ENCODE measurements at places on chromosomes 5 and 9. TPM values are rescaled to one million over a fixed set of nuclear protein-coding genes. Genes with fewer than 3 reads are reported as not detected.

DNA sequence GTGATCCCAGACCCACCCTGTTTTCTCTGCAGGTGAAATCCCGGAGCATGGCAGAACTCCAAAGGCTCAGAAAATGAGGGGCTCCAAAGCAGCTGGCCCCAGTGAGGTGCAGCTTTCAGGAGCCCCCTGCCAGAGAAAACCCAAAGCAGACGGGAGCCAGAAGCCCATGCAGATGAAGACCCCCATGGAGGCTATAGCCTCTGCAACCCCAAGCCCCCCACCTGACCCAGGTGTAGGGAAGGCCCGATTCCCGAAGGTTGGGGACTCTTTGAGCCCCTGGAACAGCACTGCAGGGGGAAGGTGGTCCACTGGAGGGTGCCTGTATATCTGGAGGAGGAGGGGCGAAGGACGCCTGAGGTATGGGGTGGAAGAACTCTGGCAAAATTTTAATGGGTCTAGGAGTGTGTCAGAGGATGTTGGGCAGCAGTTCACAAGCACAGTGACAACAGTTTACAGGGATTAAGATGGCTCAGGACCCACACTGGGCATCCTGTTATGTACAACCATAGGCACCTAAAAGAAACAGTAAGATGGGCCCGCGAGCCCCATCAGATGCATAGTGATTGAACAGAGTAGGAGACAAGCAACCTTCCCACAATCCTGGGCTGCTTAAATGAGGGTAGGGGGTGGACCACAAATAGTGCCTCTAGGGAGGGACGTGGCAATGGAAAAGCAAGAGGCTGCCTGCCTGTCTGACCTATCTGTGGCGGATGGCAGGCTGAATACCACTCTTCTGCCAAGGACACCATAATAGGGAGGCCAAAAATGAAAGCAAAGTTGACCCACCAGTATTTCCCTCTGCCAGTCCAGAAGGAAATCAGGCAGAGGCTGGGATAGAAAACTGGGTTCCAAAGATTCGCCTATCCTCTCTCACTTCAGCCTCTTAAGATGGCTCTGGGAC is 16.4 kb upstream of the ANXA6 start:
- DNase-seq, result no peak

C9orf50 gene
- 0.30 TPM for polyA plus RNA-seq

IGFBPL1 gene
- 1.9 TPM for polyA plus RNA-seq

PCDHB5 gene
- polyA plus RNA-seq, result 7.5 TPM

POU5F2 gene
- 0.08 TPM for polyA plus RNA-seq

- no peak for DNase-seq
Measured at GRCh38 chr9:99172124-99173091, 49.3 kb downstream of the ALG2 start.

GRCh38 chr5:155983954-155984353 is 343.0 kb upstream of the SGCD start:
- no peak for DNase-seq

- DNase-seq, result peak; percentile 44
Measured at GRCh38 chr5:152634586-152634985, 229.5 kb upstream of the NMUR2 start.

- no peak for DNase-seq
Measured at GRCh38 chr5:131198625-131199024, 27.9 kb downstream of the LYRM7 start.

- no peak for DNase-seq
Measured at GRCh38 chr9:99354104-99354503, 132.0 kb downstream of the SEC61B start.

DNA sequence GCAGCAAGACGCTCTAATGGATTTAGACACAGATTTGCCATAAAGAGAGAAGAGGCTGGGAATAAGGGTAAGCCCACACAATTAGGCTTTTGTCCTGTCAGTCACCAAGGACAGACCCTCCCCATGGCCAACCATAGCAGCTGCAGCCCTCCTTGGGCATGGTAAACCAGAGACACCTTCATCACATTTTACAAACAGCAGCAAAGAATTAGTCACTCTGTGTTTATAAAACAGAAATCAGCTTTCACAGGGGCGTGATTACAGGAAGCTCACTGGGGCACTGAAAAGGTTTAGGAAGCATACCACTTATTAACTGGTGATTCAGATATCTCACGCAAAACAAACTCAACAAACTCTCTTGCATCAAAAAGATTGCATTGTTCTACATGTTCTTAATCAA is 37.3 kb upstream of the ZNF622 start:
- no peak for DNase-seq

ERBIN gene
- polyA plus RNA-seq, result 124 TPM

GRCh38 chr5:65292196-65292595 is 189.5 kb downstream of the ADAMTS6 start:
- no peak for DNase-seq

GRCh38 chr9:71795097-71795813 is 26.9 kb upstream of the CEMIP2 start:
- DNase-seq, result no peak

GRCh38 chr9:93085676-93086075 is 10.3 kb upstream of the CARD19 start:
- no peak for DNase-seq

DNA sequence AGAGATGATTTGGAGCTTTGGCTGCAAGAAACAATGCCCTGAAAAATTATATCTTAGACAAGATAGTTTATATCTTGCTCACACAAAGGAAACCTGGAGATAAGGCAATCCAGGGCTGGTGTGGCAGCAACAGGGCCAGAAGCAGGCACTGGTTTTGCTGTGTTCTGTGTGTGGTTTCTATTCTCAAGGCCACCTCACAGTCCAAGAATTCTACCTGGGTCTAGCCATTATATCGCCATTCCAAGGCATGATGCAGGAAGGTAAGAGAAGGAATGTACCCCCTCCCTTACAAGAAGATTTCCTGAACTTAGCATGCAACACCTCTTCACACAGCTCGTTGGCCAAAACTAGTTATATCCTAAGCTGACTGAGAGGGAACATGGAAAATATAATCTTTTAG is 74.5 kb upstream of the MEGF10 start:
- DNase-seq, result no peak

DNA sequence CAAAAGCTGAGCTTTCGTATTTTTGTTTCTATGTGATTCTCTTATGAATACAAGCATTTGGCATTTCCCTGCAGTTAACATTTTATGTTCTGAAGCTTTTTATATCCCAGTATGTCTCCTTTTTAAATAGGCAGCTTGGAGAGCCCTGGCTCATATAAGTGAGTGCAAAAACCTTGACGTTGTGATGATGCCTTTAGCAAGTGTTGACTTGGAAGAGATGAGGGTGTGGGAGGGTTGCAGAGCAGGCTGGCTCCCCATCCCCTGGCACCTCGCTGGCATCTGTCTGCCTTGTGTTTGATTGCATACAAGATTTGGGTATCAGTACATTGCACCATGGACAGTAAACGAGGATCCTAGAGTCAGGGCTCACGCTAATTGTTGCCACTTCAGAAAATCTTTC is 42.1 kb upstream of the DIRAS2 start:
- no peak for DNase-seq

GRCh38 chr9:21883642-21884041 is 81.2 kb downstream of the MTAP start:
- DNase-seq, result no peak

ANKRD18B gene
- polyA plus RNA-seq, result 0.86 TPM

PHF24 gene
- polyA plus RNA-seq, result 0.33 TPM

LECT2 gene
- 5.2 TPM for polyA plus RNA-seq

SPATA31D4 gene
- not detected for polyA plus RNA-seq

PCDHA12 gene
- polyA plus RNA-seq, result 0.23 TPM

DNA sequence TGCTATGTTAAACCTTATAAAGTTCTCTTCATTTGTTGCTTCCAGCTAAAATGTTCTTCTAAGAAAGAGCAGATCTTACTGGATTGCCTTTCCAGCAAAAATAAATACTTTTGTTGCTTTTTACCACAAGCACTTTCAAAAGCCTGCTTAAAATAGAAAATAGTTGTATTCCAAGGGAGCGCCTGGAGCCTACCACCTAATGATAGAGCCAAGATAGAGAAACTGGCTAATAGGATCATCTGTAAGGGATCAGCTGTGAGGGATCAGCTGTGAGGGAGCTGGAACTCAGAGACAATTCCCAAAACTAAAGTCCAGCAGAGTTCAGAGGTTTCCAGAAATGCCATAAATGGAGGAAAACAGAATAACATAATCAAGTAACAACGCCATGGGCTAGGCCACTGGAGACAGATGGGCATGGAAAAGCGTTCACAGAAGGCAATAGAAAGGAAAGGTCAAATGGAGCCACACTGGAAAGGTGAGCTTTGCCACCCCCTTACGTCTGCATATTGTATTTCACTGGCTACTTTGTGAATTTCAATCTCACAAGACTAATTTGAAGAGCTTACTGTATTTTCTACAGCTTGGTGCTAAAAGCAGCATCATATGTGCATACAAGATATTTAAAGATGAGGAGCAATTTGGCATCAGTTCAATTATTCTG is 140.6 kb upstream of the TLE4 start:
- peak; percentile 4 for DNase-seq

LURAP1L gene
- polyA plus RNA-seq, result 18.8 TPM

GRCh38 chr5:1323803-1324173 is 21.1 kb downstream of the CLPTM1L start:
- DNase-seq, result no peak

DNA sequence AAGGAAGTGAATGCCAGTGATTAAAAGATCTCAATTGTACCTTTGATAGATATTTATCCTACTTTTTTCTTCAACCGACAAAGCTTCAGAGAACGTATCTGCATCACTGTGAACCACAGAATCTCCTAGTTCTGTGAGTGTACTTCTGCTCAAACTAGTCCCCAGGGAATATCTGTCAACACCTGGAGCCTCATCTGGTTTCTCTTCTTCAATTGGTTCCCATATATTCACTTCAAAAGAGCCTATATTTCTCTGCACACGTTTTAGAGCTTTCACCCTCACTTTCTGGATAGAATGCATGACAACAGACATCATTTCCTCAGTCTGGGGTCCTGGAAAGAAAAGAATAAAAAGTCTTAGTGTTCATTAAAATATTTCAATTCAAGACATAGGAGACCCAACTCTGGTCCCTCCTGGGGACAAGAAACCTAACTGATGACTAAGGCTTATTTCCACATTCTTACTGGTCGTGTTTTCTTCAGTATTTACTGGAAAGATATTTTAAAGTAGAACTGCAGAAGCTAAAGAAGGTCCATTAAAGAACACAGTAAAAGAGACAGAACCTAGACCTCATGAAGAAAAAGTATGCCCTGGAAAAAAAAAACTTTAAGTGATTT is 64.3 kb downstream of the CPLANE1 start:
- no peak for DNase-seq

DNA sequence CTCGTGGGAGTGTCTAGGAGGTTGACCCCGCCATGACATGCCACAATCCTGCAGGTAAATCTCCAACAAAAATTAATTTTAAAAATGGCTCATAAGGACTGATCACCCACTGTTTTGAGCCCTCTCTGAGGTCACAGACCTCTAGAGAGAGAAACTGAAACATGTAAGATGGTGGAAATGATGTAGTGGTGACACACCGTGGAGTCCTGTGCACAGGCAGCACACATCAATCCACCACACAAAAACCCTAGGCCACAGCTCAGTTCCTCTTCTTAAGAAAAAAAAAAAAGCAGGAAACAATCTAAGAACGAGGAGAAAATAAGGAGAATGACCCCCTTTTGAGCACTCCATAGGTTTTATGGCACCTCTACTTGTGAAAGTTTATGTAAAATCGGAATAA is 93.8 kb upstream of the FAM120A start:
- DNase-seq, result no peak

- no peak for DNase-seq
Measured at GRCh38 chr5:65916636-65917035, 9.7 kb upstream of the ERBIN start.

CHSY3 gene
- 5.0 TPM for polyA plus RNA-seq

HSPB3 gene
- polyA plus RNA-seq, result not detected

GRCh38 chr9:113589890-113590289 is 126.4 kb downstream of the RGS3 start:
- no peak for DNase-seq

DNA sequence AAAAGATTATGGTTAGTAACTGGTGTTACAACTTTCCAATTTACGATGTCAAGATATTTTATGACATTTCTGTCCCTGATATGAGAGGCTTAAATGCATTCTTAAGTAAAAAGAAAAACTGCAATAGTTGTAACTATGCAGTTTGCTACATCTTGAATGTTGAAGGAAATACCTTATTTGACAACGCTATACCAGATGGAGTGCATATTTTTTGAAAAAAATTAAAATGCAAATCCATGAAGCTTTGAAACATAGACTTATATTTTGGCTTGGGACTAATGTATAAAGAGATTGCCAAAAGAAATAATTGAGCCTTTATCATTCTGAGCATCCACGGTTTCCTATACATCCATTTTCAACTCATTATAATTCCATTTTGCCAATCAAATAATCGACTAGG is 579.4 kb downstream of the TAF11L14 start:
- DNase-seq, result no peak

- no peak for DNase-seq
Measured at GRCh38 chr5:138949988-138950387, 74.9 kb upstream of the LRRTM2 start.

DNA sequence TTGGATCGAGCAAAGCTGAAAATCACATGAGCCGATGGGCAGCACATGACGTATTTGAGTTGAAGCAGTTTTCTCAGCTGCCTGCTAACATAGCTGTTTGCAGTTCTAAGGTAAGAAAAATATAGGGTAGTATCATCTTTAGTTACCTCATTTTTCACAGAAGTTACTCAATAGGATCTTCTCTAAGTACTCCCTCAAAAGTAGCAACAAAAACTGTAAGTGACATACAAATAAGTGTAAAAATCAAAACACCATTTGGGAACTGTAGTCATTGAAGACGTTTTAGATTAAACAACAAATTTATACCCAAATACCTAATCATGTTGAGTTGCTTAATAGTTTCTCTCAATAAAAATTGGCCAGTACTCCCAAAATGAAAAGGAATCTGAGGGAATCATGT is 102.6 kb downstream of the ERCC6L2 start:
- no peak for DNase-seq

GRCh38 chr5:40238066-40238745 is 441.5 kb upstream of the PTGER4 start:
- no peak for DNase-seq

GRCh38 chr5:57774439-57774838 is 291.8 kb upstream of the ACTBL2 start:
- no peak for DNase-seq

- DNase-seq, result no peak
Measured at GRCh38 chr9:73684601-73685000, 532.9 kb downstream of the ANXA1 start.

STKLD1 gene
- 4.4 TPM for polyA plus RNA-seq

CDC20B gene
- 0.62 TPM for polyA plus RNA-seq

- no peak for DNase-seq
Measured at GRCh38 chr9:32991897-32992594, 9.4 kb downstream of the APTX start.

GRCh38 chr5:68041293-68041692 is 174.3 kb upstream of the PIK3R1 start:
- no peak for DNase-seq

- DNase-seq, result no peak
Measured at GRCh38 chr9:130927338-130927737, 11.7 kb downstream of the FIBCD1 start.

GRCh38 chr5:165495829-165496380 is 1990.5 kb downstream of the MAT2B start:
- no peak for DNase-seq

ENTREP1 gene
- polyA plus RNA-seq, result 5.0 TPM
